ENCODE measurements at places on chromosomes 6 and 20.

- no peak for DNase-seq
These were observed 205.4 kb downstream of the PREX1 start for GRCh38 chr20:48622421-48622820.

DNA sequence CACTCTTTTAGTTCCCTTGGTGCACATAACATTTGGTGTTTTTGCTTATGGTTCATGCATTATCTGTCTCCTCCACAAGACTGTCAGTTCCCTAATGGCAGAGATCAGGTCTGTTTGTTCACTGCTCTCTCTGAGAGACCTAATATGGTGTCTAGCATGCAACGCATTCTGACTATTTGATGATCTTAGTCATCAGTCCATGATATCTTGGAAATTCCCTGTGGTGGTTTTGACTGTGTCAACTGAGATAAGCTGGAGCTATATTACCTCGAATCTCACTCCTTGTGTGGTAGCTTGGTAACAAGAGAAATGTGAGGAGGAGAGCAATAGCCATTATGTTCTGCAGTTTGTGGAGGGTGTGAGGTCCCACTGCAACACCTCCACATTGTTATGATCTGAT lies 229.8 kb downstream of the FRK start:
- no peak for DNase-seq

GRCh38 chr6:40348591-40348990 lies 238.6 kb downstream of the LRFN2 start:
- no peak for DNase-seq

GRCh38 chr6:99434702-99435530 lies 9.8 kb upstream of the PNISR start:
- no peak for DNase-seq

DNA sequence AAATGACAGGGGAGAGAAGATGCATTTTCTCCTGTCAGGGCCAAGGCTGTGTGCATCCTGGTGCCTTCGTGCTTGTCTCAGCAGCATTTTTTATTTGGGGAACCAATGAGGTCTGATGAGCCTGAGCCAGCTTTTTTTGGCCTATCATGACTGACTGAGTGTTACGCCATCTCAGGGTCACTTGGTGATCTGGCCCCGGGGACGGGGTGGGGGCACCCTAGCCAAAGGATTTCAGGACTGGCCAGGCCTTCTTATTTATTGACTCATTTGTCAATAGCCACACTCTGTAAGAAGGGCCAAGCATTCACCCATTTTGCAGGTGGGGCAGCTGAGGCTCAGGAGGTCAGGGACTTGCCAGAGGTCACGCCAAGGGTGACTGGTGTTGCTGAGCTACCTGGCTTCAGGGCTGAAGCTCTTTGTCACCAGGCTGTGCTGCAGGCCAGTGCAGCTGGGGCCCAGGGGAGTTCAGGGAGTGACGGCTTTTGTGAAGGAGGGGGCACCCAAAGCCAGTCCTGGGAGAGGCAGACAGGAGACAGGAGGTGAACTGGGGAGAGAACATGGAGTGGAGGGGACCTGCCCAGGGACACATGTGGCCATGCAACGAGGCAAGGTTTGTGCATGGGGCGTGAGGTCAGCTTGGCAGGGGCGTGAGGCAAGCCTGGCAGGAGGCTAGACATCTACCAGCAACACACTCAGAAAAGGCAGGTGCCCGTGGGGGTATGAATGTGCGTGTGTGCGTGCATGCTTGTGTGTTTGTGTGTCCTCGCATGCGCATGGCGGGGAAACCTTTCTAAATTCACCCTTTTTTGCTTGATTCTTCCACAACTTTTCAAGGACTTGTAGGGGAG lies 31.1 kb downstream of the VSTM2L start:
- DNase-seq: no peak

GRCh38 chr6:9405369-9405768 lies 970.0 kb upstream of the SLC35B3 start:
- DNase-seq: no peak

DNA sequence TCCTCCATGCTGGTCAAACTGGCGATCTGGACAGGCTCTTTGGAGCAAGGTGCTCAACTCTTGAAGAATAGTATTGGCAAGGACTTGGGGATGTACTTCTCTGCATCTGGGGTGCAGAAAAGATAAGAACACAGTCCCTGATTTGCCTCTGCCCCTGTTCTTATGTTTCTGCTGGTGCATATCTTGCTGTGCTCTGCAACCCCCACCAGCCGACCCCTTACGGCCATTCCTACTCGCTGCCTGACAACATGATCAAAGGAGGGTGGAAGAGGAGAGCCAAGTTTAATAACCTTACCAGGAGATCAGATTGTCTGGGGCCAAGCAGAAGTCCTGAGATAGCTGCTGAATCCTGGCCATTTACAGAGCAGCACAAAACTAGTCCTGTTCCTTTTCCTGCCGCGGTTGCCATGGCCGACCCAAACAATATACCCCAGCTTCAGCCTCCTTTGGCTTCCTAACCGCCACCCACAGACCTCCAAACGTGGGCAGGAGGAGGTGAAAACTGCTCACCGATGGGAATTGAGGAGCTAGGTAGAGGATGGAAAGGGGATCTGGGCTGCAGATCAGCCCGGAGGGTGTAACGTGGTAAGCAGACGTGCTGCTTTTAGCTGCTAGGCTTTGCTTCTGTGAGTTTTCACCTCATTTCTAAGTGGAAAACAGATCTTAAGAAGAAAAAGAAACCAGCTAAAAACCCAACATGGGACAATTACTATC lies 60.9 kb downstream of the ATXN1 start:
- no peak for DNase-seq

- no peak for DNase-seq
These were observed 162.1 kb downstream of the MTFR2 start for GRCh38 chr6:136087986-136088385.

- no peak for DNase-seq
These were observed 90.5 kb downstream of the PCSK2 start for GRCh38 chr20:17317341-17317740.

DNA sequence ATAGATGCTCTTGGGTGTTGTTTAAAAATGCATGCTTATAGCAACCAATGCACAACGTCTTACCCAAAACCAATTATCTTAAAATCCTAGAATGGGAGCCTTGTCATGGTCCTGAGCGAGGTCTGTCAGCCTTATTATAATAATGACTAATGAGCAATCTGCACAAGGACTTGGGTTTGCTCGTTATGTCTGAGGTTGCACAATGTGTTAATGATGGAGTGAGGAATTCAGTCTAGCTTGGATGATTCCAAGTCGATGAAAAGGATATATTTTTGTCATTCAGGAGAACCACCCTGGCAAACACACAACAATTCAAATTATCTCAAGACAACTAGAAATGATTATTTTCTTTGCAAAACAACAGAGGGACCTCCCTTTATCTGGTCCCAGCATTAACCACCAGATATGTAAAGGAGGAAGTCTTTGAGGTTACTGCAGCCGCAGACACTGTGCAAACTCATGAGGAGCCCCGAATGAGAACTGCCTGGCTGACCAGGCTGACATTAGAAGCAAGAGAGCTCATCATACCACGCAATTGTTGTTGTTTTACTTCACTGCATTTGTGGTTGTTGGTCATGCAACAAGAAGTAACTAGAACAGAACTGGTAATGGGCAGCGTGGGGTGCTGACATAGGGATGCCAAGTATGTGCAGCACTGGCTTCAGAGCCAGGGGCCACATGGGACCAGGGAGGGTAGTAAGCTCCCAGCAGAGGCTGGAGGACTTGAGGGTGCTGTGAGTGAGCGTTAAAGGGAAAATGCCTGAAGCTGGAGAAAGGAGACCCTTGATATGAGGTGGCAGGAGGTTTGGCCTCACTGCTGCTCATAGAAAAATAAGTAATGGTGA lies 488.3 kb downstream of the CDH26 start:
- no peak for DNase-seq

DNA sequence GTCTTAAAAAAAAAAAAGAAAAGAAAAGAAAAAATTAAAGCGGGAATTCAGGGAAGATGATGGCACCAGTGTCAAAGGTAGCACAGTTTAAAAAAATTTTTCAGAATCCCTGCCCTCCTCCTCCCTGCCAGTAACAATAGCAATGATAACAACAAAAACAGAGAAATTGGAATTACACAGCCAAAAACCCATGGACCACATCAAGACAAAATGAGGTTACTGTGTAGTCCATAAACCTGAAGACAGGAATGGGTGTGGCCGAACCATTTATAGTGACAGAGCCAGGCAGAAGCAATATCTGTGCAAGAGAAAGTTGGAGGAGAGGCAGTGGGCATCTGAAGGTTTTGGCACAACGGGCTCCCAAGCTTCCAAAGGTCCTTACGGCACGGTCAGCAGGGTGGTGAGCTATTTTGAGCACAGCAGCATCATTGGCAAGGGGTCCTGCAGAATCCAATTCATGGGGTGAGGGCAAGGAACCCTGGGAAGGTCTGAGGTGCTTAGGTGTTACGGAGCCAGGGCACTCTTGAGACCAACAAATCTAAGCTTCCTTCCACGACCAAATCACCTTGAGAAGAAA lies 202.3 kb downstream of the GMPR start:
- DNase-seq: no peak

GRCh38 chr20:58790454-58790853 lies 60.2 kb downstream of the GNAS-AS1 start:
- no peak for DNase-seq

DNA sequence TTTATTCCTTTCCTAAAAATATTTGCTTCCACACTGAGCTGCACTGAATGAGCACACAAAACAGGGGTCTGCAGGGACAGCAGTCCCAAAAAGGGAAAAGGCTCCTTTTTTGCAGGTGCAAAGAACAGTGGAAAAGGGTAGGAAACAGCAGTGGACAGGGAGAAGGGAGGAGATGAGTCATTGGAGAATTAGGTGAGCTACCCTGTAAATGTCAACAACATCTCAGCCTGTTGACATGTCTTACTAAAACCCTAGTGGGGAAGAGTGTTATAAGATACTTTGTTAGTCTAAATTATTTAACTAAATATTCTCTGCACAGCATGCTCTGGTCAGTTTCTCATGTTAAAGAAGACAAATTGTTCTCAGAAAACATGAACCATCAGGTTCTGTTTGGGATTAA lies 151.5 kb upstream of the FBXL4 start:
- DNase-seq: no peak

GRCh38 chr6:21949211-21949801 lies 347.5 kb downstream of the PRL start:
- DNase-seq: no peak

DNA sequence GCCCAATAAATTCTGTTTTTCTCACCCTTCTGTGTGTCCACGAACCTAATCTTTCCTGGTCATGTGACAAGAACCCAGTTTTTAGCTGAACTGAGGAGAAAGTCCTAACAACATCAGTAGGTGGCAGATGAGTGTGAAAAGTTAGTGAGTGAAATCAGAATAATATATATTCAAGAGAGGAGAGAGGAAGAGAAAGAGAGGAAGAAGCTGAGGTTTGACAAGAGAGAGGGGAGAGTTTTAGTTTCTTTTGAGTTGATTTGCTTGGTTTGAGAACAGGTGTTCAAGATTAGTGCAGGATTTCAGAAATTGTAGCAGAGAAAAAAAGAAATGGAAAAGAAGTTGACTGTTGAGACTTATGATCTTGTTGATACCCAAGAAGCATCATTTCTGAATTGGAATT lies 930.5 kb upstream of the FLRT3 start:
- no peak for DNase-seq

- DNase-seq: peak; percentile 66
These were observed 44.2 kb upstream of the SUPT3H start for GRCh38 chr6:45421709-45422502.

DNA sequence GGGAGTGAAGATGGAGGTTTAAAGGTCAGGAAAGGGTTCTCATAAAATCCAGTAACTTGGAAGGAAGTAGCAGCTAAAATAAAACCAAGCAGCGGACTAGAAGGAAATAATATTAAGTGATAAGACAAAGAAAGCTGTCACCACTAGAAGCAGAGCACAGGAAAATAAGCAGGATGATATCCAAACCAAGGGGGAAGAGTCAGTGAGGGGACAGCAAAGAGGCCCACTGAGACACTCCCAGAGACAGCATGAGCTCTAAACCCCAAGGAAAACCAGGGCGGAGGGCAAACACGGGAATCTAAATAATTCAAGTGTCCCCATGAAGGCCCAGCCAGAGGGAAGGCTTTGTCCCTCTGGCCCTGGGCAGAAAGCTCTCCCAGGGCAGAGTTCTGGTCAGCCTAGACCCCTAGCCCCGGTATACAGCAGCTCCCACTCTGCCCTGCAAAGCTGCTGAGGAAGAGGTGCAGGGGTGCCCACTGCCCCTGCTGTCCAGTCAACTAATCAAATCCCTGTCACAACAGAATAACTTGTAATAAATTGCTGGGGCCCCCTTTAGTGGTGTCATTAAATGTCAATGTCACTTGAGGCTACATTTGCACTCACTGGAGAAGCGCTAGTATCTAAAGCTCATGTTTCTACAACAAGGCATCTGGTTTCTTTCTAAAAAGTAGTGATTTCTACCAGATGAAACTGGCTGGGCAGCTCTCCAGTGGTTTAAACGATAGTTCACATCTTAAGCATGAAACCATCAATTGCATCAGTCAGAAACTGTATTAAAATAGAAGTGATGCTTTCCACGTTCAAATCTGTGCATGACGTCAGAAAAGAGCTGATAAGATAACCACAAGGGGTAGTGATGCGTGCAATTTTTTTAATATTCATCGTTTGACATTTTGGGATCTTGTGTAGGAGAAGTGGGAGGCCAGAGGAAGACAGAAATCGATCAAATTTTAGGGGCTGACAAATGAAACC lies 13.6 kb downstream of the PDE10A start:
- no peak for DNase-seq

- DNase-seq: no peak
These were observed 393.6 kb downstream of the BTBD3 start for GRCh38 chr20:12311094-12311865.

DNA sequence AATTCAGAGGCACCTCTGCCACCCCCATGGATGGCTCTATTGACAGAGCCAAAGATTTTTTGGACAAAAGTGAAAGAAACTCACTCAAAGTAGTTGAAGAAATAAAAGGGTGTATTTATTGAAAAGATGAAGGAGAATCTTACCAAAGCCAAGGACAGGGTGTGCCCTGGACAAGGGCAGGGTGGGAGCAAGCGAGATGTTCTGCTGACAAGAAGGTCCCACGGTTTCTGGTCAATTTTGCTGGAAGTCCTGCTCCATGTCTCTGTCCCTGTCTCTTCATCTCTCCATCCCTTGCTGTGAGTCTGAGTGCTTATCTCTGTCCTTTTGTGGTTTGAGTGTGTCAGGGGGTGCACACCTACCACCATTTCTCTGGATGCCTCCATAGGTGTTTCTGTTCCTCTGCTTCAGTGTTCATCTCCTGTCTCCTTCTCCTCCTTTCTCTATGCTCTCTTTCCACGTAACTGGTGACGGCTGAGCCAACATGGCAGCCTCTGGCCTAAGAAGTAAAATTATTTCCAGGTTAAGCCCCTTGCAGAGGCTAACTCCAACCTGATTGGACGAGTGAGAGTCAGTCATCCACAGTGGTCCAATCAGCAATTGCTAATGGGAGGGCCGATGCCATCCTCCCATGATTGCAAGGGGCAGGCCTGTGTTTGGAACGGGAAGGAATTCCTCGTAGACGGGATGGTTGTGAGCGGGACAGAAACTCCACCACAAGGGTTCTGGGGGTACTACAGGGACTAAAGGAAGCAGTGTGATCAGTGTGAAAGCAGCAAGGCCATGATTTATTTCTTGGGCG lies 502.1 kb upstream of the CDH4 start:
- no peak for DNase-seq

- no peak for DNase-seq
These were observed 59.7 kb upstream of the SAMD3 start for GRCh38 chr6:130282234-130282995.
